Inflammatory macrophage (primary cell): ENCODE measurements at places on chromosomes 1 and 21.

DNA sequence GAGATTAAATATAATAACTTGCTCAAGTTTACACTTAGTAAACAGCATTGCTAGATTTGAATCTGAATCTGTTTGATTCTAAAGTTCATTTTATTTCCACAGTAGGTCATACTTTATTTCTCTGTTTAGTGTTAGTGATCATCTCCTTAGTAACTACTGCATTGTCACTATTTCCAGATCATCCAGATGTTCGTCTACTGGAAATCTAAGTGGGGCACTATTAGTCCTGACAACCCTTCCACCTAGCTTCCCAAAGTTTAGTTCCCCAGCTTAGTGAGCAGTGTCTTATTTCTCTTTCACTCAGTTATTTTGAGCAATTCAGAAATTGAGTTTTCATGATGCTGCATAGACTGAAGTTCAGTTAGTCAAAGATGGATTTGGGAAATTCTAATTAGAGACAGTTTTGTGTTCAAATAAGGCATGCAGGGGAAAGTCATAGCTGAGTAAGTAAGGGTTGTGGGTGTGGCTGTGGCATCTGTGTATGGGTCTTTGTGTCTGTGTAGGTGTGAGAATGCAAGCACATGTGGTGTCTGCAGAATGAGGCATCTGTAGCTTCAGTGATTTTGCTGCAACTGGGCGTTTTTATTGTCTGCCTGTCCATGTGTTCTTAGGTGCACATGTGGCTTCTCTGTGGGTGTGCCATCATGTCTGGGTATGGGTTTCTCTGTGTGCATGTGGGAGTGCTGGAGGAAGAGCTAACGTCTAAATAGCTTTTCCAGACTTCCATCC, 107.3 kb downstream of the NTMT2 start:
- DNase-seq: no peak

- DNase-seq: no peak
These were observed 21.2 kb downstream of the NFASC start for GRCh38 chr1:204891860-204892259.

GRCh38 chr1:109923131-109923945, 12.7 kb downstream of the CSF1 start:
- peak; percentile 37 for DNase-seq

DNA sequence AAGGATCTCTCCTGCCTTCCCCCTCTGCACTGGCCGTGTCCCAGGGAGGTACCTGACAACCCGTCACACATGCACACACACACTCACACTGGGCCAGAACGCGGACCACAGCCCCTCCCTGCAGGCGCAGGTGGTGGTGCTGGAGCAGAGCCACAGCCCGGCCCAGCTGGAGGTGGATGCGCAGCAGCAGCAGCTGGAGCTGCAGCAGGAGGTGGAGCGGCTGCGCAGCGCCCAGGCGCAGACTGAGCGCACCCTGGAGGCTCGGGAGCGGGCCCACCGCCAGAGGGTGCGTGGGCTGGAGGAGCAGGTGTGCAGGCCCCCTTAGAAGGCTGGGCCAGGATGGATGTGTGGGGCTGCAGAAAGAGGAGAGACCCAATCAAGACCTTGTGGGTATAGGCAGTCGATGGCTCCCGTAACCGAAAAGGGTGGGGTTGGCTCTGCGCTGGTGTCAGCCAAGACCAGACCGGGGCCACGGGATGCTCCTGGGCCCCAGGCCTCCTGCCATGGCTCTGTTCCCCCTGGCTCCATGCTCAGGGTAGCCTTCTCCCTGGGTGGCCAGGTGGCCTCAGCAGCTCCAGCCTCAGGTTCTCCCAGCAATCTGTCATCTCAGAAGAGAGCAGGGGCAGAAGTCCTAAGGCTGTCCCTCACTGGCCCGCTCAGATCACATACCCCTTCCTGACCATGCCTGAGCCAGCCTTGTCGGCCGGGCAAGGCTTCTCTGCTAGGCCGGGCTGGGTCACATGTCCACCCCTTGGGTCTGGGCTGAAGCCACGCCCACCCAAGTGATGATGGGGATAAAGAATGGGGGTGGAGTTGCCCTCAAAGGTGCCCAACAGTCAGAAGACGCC, 8.9 kb downstream of the MFAP2 start:
- no peak for DNase-seq
